ENCODE measurements at places on chromosomes 12 and 14. TPM values are rescaled to one million over a fixed set of nuclear protein-coding genes. Genes with fewer than 3 reads are reported as not detected.

- no peak for DNase-seq
Measured at GRCh38 chr12:65699251-65699650, 125.0 kb upstream of the HMGA2 start.

DNA sequence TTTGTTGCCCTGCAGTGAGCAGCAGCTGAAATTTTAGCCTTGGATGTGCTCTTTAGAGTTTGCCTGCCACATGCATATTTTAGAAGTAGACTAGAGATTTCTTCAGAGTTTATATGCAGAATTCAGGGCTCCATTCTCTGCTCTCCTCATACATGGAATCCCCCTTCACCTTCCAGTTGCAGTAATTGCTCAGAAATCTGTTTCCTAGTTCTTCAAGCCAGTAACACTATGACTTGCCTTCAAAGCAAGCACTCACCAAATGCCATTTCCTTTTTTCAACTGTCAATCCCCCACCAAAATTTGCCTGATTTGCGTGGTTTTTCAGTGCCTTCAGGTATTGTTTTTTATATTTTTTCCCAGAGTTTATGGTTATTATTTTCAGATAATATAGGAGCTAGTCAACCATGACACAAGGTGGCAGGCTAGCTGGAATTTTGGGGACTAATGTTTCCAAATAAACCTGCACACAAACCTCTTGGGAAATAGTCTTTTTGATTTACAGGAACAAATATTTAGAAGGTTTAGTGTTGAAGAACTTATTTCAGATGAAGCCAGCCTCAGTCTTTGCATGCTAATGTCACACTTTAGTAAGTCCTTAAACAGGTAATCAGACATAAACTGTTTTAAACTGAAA, 79.2 kb downstream of the ASCL1 start:
- no peak for DNase-seq

- DNase-seq: no peak
Measured at GRCh38 chr12:7099290-7099996, 7.2 kb upstream of the C1R start.

DNA sequence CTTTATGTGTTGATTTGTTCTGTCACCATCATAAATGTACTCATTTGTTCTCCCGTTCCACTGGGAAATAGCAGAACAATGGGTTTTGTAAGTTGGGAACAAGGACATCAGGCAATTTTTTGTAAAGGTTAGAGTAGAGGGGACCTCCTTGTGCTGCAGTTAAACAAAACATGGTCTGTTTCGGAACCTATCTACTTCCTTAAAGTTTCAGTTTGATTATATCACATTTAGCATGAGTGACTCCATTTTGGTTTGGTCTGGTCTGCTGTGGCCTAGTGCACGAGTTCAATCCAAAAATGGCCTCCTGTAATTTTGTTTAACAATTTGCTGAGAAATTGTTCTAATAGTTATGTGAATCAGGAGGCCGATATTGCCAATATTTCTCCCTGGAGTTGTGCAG, 372.7 kb downstream of the NUAK1 start:
- no peak for DNase-seq

GRCh38 chr14:105061428-105062047, 3.7 kb downstream of the GPR132 start:
- DNase-seq: no peak

DNA sequence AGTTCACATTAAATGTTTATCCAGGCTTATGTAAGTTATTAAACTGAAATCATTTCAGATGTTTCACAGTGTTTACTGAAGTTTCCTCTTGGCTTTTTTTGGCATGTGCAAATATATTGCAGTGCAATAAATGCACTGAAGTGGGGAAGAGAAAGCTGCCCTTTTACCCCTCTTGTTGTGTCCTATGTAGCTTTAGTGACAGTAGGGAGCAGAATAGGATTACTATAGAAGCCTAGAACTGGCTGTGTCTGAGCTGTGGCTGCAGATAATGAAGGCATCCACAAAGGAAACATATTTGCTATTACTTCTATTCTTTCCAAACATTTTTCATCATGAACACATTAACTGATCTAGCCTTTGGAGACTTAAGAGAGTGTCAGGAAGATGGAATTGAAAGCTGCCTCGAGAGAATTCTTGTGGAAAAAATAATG, 24.1 kb upstream of the CNTN1 start:
- DNase-seq: no peak

DNA sequence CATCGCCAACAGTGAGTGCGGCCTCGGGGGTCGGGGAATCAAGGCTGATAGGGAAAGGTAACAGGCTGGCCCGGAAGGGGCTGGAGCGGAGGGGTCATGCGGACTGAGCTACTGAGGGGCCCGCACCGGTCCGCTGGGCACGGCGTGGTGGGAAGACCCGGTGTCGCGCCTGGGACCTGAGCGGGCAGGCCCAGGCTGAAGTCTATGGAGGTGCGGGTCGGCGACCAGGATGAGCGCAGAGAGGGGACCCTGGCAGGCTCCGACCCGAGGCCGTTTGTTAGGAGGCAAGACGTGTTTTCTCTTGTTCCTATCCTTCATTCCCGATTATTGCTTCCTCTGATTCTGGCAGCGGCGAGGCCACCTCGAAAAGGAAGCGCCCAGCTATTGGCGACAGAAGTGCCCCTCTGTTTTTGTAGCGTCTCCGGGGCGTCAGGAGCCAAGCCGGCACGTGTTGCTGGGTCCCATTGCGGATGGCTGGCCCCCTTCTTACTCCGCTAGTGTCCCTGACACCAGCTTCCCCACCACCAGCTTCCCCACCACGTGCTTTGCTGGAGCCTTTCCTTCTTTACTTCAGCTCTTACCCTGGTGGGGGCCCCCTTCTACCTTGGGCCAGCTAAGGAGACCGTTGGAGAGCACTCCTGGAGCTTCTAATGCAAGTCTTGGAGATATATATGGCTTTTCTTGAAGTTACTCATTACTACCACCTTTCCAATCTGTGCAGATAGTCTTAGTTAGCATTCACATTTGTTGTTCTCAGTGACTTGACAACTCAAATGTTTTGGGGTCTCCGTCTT, 653 bp downstream of the PA2G4 start:
- DNase-seq: peak; percentile 39

DNA sequence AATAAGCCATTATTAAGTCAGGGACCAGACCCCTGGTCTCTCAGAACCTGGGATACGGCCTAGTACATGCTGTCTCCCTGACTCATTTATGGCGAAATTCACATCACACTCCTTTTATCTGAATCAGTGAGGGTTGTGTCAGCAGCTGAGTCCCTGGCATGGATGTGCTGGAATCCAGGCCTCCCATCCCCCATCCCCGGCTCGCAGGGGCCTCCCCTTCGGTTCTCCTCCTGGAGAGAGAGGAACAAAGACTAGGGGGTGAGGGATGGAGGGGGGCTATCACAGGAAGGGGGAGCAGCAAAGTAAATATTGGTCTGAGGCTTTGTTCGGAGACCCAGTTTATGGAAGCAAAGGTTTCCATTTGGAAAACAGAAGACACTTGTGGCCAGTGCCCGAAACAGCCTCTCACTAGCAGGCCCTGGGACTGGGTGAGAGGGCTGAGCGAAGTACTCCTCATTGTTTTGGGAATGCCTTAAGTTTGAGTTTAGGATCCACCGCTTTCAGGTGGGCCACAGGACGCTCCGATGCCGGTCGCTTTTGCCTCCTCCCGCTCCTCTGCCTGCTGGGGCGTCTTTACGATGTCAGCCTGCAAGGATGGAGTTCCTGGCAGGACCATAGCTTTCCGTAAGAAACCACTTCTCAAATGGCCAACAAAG, 145.0 kb downstream of the PRKCH start:
- peak; percentile 79 for DNase-seq

- peak; percentile 48 for DNase-seq
Measured at GRCh38 chr12:110857528-110857927, 10.7 kb downstream of the CCDC63 start.

GRCh38 chr14:32474478-32475195, 145.5 kb downstream of the AKAP6 start:
- no peak for DNase-seq

DNA sequence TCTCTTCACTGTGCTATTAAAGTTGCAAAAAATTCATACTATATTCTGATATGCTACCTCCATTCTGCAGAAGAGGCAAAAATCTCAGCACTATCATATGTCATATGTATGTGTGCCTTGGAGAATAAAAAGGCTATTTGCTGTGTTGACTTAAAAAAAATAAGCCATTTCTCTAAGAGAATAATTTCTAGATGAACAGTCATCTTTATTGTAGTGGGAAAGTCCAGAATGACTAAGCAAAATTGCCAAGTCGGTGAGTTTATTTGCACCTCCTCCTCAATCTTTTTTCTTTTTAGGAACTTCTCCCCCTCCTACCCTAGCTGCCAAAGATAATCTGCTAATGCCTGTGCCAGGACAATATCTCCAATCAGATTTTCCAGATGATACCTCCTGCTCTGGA, 353.8 kb upstream of the FAR2 start:
- DNase-seq: no peak

- DNase-seq: peak; percentile 17
Measured at GRCh38 chr14:76313852-76314251, 62.1 kb upstream of the ESRRB start.

- DNase-seq: peak; percentile 59
Measured at GRCh38 chr12:92108651-92109050, 37.0 kb downstream of the BTG1 start.

DNA sequence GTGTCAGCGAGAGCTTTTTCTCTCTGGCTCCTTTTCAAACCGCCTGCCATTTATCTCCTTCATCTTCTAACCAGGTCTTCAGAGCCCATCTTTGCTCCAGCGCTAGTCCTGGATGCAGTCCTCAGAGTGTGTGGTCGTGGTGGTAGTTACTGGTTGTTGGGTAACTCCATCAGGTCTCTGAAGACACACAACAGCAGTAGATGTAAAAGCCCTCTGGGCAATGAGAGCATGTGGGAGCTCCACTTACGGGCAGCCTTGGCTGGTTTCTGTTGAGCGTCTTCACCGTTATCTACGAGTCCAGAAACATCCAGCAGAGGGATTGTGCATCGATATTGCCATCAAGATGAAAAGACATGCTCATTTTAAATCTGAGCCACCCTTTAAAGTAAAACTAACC, 61.2 kb downstream of the FBXL14 start:
- DNase-seq: no peak

GRCh38 chr14:103696466-103697071, 18.7 kb downstream of the XRCC3 start:
- DNase-seq: no peak

DNA sequence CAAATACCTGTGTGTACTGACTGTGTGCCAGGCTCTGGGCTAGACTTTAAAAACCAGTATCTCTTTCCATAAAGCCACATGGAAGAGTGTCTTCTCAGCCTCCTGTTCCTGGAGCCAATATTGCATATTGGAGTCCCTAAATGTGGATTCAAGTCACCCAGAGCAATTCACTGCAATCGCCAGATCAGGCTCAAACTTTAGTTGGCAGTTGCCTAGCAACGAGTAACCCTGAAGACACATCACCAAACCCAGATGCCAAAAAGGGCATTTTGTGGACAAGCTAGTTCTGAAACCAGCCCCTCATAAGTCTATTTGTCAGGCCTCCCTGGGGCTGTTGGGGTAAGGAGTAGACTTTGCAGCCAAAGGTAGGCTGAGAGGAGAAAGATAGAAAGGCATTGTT, 13.7 kb downstream of the DPF3 start:
- no peak for DNase-seq

DNA sequence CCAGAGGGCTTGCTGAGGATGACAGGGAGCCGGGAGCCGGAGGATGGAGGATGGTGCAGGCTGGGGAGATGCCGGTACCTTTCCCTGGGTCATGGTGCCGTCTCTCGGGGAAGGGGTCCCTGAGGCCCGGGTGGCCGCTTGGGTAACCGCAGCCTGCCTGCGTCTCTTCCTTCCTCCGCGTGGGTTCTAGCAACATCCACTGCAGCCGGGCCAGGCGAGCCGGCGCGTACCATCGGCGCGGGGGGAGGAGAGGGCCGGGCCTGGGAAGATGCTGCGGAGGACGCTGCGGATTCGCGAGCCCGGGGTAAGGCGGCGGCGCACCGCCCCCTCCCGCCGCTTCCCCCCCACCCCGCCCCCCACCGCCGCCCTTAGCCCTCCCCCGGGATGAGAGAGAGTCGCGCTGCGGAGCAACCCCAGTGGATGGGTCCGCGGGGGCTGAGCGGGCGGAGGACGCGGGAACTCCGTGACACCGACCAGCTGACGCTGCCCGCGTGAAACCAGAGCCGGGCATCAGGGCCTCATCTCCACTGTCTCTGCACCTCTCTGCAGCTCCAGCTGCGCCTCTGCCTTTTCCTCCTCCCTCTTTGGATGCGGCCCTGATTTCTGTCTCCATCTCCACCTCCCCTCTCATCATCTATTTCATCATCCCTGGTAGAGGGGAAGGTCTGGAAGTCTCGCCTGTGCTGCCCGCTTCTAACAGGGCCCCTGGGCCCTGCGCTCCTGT, at the start of gene FAIM2:
TSS of gene FAIM2 (minus strand) at position 201 of the 724 bp plus-strand sequence. CDS start at position 93, 108 bp downstream.
- peak; percentile 64 for DNase-seq

DNA sequence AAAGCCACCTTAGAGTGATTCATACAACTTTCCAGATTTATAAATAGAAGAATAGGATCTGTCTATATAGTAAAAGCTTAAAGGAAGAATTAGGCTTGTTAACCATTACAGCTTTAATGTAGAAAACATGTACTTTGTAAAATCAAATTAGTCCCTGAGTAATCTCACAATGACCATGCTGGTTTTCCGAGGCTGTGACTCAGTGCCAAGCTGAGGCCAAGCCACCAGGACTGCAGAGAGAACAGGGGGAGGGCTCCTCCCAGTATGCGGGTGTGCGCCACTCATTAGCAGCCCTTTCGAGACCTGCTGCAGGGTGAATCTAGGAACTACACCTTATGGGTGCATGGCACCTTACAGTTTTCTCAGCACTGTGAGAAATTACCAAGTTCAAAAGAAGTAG, 167.0 kb downstream of the EFCAB11 start:
- no peak for DNase-seq

DNA sequence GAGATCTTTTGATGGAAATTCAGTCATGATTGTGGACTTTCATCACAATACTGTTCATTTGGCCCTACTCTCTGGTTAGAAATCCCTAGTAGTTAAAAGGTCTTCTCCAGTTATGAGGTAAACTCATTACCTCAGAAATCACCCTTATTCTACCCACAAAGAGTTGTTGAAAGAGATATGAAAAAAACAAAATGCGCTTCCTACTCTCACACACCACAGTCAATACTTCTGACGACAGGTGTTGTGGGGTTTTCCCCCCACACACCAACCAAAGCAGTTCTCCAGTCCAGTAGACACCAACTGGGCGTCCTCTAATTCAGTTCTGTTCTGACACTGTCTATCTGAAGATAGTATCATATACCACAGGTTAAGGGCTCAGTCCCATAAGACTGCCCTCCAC, 54.9 kb downstream of the TRMT5 start:
- DNase-seq: no peak

DNA sequence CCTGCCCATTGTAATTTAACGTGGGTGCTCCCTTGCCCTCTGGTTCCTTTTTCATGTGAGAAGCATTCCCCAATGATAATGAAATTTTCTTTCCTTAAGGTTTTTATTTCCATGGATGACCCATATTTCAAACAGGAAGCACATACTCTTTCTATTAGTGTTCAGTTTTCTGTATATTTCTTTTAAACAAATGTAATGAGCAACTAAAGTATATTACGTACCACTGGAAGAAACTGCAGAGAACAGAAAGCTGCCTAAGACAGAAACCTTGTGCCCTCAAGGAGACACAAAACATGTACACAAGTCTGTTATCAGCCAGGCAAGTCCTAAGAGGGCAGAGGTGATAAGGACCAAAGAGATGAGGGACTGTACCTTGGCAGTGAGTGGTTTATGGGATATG, 414.9 kb downstream of the ETNK1 start:
- no peak for DNase-seq

- DNase-seq: no peak
Measured at GRCh38 chr14:99732436-99733210, 48.5 kb downstream of the CYP46A1 start.

Gene COQ5
- total RNA-seq: 32.6 TPM

Gene CLEC1B
- not detected for total RNA-seq

Gene NUAK1
- 16.9 TPM for total RNA-seq

Gene ARHGEF25
- total RNA-seq: 10.2 TPM

Gene KRT85
- not detected for total RNA-seq

Gene CCDC184
- 3.7 TPM for total RNA-seq

Gene B3GNT4
- 0.80 TPM for total RNA-seq

Gene RNASE3
- total RNA-seq: not detected
